ENCODE measurements at places on chromosomes 3 and 15.

DNA sequence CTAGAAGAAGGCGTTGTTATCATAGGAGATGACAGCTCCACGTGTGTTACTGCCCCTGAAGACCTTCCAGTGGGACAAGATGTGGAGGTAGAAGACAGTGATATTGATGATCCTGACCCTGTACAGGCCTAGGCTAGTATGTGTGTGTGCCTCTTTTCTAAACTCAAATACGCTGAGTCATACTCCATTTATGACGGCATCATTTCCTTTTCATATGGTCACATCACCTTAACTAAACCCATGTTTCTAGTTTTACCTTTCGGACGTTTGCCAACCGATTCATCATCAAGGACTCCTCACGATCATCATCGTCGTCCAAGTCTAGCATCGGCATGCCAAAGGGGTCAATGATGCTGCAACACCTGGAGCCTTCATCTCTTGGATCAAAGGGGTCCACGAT is 149.0 kb downstream of the CBLB start:
- no peak for DNase-seq

GRCh38 chr15:73873889-73874511 is 636 bp downstream of the TBC1D21 start:
- DNase-seq = no peak

DNA sequence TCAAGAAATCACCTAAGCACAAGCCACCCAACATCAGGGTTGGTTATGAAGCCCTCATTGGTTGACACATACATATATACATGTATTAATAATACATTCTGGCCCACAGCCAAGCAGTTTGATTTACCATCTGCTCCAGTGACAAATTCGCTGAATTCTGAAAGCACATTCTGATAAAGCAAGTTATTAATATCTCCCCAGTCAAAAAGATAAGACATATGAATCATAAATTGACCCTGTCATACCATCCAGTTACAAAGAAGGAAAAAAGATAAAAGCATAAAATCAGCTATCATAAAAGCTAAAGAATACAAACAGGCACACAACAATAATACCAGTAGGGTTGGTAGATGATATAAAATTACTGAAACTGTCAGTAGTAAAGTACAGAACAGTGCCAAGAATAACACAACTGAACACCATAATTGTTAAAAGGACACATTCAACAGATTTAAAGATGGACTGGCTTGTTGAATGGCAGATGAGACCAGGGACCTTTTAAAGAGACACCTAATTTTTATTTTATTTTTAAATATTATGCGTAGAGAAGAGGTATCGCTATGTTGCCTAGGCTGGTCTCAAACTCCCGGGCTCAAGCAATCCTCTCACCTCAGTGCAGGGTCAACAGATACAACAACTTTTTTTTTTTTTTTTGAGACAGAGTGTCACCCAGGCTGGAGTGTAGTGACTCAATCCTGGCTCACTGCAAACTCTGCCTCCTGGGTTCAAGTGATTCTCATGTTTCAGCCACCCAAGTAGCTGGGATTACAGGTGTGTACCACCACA is 7.7 kb downstream of the SNX4 start:
- DNase-seq = no peak

- DNase-seq = no peak
Observed at GRCh38 chr15:29937956-29938355, 115.7 kb upstream of the TJP1 start.

- DNase-seq = no peak
Observed at GRCh38 chr15:78284758-78285157, 14.7 kb downstream of the SKIC8 start.

- DNase-seq = peak; percentile 26
Observed at GRCh38 chr15:26889298-26889898, 22.5 kb downstream of the GABRA5 start.

DNA sequence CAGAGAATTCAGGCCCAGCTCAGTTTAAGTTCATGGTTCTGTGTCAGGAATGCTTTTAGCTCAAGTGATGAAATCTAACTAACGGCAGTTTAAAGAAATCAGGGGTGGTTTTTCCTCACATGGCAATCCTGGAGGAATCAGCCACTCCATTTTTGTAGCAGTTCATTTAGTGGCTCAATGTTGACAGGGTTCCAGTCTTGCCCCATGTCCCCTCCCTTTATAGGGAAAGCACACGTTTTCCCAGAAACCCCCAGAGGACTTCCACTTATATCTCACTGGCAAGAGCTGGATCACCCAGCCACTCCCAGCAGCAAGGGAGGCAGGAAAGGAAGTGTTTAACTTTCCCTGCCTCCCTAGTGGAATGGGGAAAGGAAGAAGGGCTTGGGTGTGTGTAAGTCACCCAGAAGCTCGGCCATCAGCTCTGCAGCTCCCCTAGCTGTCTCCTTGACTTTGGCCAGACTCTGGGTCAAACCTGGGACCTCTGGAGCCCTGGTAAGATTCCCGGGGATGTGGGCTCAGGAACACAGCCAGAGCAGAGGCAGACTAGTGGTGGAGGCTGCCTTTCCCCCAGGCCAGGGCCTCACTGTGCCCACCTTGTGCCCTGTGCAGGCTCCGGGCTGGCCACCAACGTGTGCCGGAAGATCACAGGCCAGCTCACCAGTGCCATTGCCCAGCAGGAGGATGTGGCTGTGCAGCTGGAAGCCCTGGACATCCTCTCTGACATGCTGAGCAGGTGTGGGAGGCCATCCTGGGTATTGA is 11.3 kb downstream of the CAND2 start:
- DNase-seq = no peak

DNA sequence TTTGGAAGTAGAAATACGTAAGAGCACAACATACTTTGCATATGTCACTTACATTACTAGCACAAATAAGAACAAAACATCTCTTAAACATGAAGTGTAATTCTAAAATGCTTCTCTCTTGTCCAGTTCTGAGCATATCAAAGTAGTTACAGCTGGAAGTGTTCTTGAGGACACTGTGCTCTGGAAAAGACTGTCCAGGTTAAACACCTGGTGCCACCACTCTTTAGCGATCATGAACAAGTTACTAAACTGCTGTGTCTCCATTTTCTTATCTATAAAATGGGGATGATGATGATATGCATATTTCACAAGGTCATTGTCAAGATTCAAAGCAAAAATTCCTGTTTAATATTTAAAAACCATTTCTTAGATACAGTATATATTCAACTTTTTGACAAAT is 790 bp downstream of the STRIT1 start:
- DNase-seq = no peak

DNA sequence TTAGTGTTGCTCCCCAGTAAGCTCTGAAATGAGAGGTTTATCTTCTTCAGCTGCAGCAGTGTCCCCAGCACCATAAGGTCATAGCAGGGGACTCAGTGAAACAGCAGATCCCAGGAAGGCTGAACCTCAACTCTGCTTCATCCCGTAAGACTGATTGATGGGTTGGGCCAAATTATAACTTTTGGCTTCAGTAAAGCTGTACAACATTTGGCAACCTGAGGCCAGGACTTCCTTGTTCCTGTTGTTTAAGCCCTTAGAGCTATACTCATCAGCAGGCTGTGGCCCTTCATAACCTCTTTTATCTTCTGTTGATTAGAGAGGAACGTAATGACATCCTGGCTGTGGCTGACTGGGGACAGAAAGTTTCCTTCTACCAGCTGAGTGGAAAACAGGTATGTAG is 29.0 kb downstream of the IFT122 start:
- DNase-seq = no peak

- DNase-seq = no peak
Observed at GRCh38 chr3:58164199-58164879, 46.4 kb downstream of the DNASE1L3 start.

DNA sequence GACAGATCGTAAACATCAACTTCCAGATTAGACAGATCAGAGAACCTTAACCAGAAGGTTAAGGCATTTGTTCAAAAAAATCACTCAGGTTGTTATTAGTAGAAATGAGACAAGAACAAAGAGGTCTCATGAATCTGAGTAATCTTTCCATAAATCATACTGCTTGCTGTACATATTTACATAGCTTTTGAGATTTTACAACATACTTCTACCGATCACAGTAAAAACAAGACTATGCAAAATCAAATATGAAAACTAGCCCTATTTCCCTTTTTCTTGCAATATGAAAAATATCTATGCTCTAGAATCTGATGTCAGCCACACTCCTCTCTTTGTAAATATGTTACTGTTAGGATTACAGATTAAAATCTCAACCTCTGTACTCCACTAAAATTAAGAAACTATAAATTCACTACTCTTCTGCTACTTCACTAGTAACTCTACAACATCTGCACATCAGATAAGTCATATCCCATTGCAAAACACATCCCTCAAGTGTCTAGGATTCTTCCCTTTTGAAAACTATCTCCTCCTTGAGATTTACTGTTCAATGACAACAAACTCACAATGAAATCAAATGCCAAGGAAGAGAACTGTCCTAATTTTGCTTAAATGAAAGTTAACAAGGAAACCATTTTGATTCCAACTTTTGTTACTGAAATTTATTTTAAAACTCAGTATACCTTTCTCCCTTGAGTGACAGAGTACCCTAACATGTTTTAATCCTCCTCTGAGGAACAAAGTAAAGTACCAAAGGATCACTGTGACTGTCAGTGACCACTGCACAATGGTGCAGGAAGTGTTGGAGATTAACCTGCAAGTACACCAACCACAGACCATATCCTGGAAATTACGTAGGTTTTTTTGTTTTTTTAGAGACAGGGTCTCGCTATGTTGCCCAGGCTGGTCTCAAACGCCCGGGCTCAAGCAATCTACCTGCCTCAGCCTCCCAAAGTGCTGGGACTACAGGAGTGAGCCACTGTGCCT is 12.8 kb downstream of the DCUN1D1 start:
- DNase-seq = no peak

GRCh38 chr3:113428581-113428980 is 12.7 kb downstream of the CFAP44 start:
- no peak for DNase-seq

GRCh38 chr15:81291916-81292522 is 31.9 kb downstream of the STARD5 start:
- no peak for DNase-seq

All from stimulated activated CD8-positive, alpha-beta memory T cell treated with anti-CD3 and anti-CD28 coated beads, Interleukin-15, amount 100 ng/mL, for 1 hour (primary cell).